Stimulated activated CD8-positive, alpha-beta memory T cell treated with anti-CD3 and anti-CD28 coated beads, Interleukin-4, amount 100 ng/mL, for 1 hour (primary cell): ENCODE measurements at places on chromosomes 16 and 17.

DNA sequence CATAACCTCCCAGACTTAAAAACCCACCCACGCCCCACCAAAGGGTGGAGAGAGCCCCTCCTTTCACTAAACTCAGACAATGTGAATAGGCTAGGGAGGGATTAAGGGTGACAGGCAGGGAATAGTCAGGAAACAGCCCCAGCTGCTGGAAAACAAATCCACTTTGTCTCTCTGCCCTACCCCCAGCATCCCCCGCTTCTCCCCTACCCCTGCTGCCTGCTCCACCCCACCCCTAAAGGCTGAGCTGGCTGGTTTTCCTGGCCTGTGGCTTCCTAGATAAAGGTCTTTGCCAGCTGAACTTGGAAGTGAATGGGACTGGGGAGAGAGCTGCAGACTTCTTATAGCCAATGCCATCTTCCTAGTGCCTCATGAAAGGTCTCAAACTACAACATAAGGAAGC is 15.0 kb downstream of the CAVIN1 start:
- DNase-seq = no peak

DNA sequence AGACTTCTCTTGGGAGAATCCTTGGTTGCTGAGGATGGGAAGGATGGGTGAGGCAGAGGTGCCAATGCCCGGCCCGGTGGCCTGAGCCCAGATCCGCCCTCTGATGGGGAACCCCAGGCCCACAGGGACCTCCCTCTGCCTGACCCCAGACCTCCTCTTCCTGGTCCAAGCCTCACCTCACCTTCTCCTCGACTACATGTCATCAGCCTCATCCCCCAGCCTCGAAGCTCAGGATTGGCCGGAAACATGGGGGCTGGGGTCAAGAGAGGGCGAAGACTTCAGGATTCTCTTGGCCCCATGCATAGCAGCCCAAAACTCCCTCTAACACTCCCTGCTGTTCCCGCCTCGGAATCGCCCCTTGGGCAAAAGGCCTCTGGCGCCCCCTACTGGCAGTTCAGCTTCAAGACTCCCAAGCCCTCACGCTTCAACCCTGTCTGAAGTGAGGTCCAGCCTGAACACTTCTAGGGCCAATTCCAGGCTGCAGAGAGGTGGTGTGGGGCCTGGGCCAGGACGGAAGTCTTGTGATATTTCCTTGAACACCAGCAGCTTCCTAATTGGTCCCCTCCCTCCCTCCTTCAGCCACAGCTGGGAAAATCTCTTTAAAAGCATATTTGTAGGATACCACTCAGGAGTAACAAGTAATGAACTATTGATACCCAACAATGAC is 47.2 kb downstream of the ARHGAP27 start:
- peak; percentile 87 for DNase-seq

GRCh38 chr17:76917829-76918228 is 49.6 kb downstream of the MGAT5B start:
- DNase-seq = no peak

- no peak for DNase-seq
Measured at GRCh38 chr16:50878966-50879615, 137.2 kb downstream of the CYLD start.

DNA sequence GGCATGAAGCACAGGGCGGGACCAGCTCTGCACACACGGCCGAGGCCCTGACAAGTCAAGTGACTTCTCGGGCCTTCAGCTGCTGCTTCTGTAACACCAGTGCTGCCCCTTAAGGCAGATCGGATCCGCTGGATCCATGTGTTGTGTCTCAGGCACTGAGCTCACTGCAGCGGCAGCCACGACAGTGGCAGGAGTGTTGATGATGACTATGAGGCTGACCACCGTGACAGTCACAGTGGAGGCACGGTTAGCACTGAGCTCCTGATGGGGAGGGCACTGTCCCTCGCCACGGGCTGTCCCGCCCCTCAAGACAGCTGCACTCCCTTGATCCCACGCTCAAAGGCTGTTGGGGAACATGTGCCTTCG is 29.4 kb downstream of the PEMT start:
- no peak for DNase-seq

GRCh38 chr17:2697611-2698162 is 13.9 kb downstream of the CLUH start:
- no peak for DNase-seq

DNA sequence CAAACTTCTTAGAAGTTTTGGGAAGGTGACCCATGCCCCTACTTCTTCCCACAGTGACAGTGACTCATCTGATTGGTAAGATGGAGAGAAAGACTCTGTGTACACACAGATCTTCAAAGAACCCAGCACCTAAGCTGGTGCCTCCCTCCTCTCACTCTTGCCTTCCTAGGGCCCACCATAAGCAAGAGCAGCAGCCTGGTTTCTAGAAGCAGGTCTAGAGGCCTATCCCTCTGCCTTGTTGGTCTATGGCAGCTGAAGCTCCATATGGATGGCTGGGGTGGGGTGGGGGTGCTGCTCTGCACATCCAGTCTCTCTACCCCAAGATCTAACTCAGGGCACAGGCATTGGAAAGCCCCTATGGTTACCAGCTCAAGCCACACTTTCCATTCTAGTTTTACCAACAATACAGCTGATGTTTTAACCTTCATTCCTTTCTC is 47.5 kb downstream of the STAT3 start:
- DNase-seq = no peak
